ENCODE measurements at places on chromosomes 1 and 21.

GRCh38 chr1:38454236-38454635 lies 405.3 kb downstream of the RRAGC start:
- no peak for DNase-seq

DNA sequence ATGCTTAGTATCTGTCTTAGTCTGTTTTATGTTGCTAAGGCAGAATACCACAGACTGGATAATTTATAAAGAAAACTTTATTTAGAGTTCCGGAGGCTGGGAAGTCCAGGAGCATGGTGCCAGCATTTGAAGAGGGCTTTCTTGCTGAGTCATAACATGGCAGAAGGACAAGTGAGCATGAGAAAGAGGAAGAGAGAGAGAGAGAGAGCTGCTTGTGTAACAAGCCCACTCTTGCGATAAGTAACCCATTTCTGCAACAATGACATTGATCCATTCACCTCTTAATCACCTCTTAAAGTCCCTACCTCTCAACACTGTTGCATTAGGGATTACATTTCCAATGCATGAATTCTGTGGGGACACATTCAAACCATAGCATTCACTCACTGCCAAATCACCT lies 11.7 kb upstream of the MYOCOS start:
- DNase-seq: no peak

GRCh38 chr1:117312453-117313138 lies 54.7 kb upstream of the MAN1A2 start:
- DNase-seq: no peak

DNA sequence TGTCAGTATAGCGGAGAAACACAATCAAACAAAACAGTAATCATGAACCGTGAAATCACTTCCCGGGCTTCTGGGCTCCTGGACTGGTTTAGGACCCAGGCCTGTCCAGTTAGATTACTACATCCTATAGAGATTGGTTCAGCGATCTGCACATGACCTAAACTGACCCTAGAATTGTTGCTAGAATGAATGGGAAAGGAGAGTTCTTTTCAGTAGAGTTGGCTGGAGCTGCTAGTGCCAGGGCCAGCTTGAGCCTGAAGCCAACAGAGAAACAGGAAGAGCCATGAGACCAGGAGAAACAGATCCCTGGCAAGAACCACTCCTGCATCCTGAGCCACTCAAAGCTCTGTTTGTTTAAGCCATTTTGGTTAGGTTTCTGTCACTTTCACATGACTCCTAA lies 474.3 kb upstream of the C1orf87 start:
- DNase-seq: no peak
